ENCODE measurements at places on chromosomes 6 and 20. TPM values are rescaled to one million over a fixed set of nuclear protein-coding genes. Genes with fewer than 3 reads are reported as not detected.

Gene VARS1
- 37.1 TPM for total RNA-seq

Gene ORC3
- 8.9 TPM for total RNA-seq

Gene DEFB127
- total RNA-seq, result not detected

Gene FILIP1
- total RNA-seq, result 0.95 TPM

Data from right lobe of liver (tissue), 6 donors.